Fibroblast of skin of right quadriceps (primary cell): ENCODE measurements at places on chromosomes 6 and 20.

GRCh38 chr20:31785089-31785488, 34.1 kb upstream of the MYLK2 start:
- no peak for DNase-seq

GRCh38 chr6:119259027-119259426, 90.5 kb downstream of the MAN1A1 start:
- no peak for DNase-seq

- peak; percentile 14 for DNase-seq
Measured at GRCh38 chr6:83097204-83097603, 29.7 kb downstream of the DOP1A start.

DNA sequence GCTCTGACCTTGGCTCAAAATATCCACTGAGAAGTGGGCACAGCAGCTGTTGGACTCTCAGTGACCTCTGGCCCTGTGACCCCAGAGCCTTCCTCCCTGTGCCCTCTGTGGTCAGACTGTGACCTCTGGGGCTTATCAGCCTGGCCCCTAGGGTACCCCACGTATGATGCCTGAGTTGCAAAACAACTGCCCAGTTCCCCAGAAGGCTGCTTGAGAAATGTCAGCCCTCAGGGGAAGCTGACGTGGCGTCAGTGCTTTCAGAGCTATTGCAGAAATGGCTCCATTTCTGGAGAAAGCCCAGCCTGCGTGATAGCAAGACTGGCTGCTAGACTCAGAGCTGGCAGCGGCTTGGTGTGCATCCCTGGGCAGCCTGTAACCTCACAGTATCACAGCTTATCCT, 31.5 kb upstream of the TGM2 start:
- DNase-seq: peak; percentile 71

DNA sequence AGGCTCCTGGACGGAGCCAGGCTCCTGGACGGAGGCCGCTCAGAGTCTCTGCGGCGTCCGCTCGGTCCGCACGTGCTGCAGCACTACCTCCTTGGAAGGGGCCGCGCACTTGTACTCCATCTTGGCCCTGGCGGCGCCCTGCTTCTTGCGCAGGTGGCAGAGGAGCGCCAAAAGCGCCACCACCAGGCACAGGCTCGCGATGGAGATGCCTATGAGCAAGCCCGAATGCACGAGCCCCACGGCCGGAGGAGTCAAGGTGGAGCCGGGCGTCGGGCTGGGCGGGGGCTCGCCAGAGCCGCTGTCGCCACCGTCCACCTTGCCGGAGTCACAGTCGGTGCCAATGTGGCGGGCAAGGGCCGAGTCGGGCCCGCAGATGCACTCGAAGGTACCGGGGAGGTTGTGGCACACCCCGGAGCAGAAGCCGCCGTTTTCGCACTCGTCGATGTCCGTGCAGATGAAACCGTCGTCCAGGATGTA, 1.7 kb downstream of the THBD start:
- no peak for DNase-seq

- no peak for DNase-seq
Measured at GRCh38 chr6:65081756-65082155, 625.3 kb downstream of the EYS start.
